Stimulated activated CD4-positive, alpha-beta T cell treated with anti-CD3 and anti-CD28 coated beads, TNF-alpha, amount 100 ng/mL, for 1 hour (primary cell): ENCODE measurements at places on chromosomes 5 and 9.

- no peak for DNase-seq
Measured at GRCh38 chr5:82150559-82150958, 127.6 kb downstream of the RPS23 start.

GRCh38 chr5:168401880-168402279 is 84.4 kb upstream of the RARS1 start:
- DNase-seq = no peak

DNA sequence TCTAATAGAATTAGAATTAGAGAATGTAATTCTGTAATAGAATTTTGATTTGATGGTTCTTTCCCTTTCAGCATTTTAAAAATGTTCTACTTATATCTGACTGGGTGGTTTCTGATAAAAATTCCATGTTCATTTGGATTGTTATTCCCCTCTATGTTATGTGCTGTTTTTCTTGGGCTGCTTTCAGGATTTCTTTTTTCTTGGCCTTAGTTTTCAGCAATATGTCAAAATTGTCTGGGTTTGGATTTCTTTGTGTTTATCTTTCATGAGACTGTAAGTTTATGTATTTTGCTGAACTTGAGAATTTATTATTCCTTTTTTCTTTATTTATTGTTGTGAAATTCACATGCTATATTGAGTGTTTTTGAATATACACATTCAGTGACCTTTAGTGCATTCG is 189.1 kb downstream of the RANBP17 start:
- no peak for DNase-seq

DNA sequence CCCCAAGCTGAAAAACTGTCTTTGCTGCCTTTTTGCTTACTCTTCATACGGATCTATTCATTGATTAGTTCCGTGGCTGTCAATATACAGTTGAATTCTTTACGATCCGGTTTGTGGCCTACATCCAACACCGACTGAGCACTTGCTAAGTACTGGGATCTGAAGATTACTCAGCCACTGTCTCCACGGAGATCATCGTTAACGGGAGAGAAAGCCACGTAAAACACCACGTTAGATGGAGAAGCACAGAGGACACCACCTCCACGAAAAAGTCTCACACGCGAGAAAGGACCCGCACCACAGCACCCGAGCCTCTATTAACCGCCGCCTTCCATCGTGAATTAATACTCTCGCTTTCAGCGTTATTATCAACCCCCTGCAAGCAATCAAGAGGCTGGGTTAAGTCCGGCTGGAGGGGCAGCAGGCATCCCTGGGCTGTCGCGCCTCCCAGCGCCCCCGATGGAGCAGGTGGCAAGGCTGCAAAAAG is 650 bp downstream of the ELP1 start:
- DNase-seq = peak; percentile 8

GRCh38 chr9:27117489-27118135 is 8.6 kb downstream of the TEK start:
- no peak for DNase-seq

- DNase-seq = no peak
Measured at GRCh38 chr9:99515093-99515492, 293.0 kb downstream of the SEC61B start.

DNA sequence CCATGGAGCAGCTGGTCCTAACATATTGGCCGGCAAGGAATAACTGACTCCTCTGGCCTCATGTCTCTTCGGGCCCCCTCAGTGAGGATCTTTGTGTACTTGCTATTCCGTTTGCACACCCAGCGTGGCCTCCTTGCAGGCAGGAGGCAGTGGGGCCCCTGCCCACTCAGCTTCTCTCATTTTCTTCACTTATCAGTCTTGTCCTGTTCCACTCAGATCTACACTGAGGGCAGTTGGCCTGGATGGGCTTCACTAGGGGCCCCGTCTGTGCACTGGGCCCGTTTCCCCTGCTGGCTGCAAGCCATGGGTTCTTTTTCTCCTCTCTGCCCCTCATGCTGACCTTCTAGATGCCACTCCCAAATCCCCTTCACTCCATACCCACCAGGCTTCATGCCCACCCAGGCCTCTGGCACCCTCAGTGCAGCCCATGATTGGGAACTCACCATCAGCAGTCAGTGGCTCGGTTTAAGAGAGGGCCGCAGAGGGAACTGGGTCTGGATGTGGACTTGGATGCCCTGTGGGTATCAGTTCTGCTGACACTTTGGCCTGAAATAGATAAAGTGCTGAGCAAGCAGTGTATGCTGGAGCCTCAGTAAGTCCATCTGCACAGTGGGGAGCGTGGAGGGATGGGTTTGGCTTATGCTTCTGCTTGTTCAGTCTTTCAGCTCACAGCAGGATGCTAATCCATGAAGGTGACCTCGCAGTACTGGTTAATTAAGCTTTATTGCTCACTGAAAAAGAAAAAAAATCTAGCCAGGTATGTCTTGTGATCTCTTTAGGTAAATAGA is 57.9 kb downstream of the ERBIN start:
- DNase-seq = no peak

- DNase-seq = no peak
Measured at GRCh38 chr5:143261748-143262392, 141.6 kb downstream of the NR3C1 start.

DNA sequence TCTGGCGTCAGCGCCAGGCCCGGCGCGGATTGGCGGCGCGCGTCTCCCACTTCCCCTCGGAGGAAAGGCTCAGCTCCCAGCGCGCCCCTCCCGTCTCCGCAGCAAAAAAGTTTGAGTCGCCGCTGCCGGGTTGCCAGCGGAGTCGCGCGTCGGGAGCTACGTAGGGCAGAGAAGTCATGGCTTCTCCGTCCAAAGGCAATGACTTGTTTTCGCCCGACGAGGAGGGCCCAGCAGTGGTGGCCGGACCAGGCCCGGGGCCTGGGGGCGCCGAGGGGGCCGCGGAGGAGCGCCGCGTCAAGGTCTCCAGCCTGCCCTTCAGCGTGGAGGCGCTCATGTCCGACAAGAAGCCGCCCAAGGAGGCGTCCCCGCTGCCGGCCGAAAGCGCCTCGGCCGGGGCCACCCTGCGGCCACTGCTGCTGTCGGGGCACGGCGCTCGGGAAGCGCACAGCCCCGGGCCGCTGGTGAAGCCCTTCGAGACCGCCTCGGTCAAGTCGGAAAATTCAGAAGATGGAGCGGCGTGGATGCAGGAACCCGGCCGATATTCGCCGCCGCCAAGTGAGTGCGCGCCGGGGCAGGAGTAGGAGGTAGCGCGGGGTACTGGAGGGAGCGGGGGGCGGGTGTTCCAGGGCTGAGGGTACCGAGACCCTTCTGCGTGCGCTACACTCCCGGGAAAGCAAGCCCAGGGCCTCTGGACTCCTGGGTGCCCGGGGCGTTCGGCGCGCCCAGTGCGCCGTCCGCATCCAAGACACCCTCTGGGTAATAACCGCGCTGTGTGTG is at the start of gene MSX2:
TSS of gene MSX2 (plus strand) at position 99 of the 777 bp plus-strand sequence. CDS start at position 177, 78 bp downstream.
- DNase-seq = no peak

- no peak for DNase-seq
Measured at GRCh38 chr5:68289498-68289897, 73.9 kb downstream of the PIK3R1 start.

DNA sequence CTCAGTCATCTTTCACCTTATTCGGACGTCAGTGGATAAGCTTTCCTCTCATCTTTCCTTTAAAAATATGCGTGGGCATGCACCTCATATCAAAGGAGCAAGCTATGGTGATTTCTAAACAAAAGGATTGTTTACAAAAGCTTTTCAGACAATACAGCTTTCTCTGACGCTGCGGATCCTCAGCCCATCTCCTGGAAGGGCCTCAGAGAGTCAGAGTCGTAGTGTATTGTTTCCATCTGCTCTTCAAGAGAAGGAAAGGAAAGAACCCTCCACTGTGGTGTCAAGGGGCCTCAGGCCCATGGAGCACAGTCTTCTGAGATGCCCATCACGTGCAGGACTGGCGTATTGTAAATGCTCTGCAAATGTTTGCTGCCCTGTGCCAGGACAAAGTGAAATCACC is 163.4 kb upstream of the MAP1B start:
- DNase-seq = no peak

- DNase-seq = no peak
Measured at GRCh38 chr9:77912895-77913693, 118.5 kb downstream of the GNAQ start.

- no peak for DNase-seq
Measured at GRCh38 chr5:143562935-143563334, 159.4 kb upstream of the NR3C1 start.

- no peak for DNase-seq
Measured at GRCh38 chr5:142630927-142631539, 54.9 kb downstream of the FGF1 start.

GRCh38 chr5:113265190-113265589 is 169.6 kb downstream of the TSSK1B start:
- DNase-seq = no peak

- no peak for DNase-seq
Measured at GRCh38 chr9:127278372-127278771, 13.8 kb downstream of the GARNL3 start.

DNA sequence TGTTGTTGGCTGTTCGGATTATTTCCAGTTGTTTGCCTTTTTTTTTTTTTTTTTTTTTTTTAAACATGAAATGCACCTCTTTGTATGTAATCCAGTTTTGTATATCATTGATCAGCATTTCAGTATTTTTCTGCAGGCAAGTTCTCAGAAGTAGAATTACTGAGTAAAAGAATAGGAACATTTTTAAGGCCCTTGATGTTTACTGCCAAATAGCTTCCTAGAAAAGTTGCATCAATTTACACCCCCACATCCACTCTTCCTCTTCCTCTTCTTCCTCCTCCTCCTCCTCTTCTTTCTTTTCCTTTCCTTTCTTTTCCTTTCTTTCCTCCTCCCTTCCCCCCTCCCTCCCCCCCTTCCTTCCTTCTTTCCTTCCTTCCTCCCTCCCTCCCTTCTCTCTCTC is 69.4 kb upstream of the ENTREP1 start:
- no peak for DNase-seq

- DNase-seq = no peak
Measured at GRCh38 chr5:72180925-72181324, 73.7 kb downstream of the MAP1B start.

GRCh38 chr9:113949571-113950078 is 73.5 kb downstream of the ZNF618 start:
- no peak for DNase-seq

- DNase-seq = no peak
Measured at GRCh38 chr5:138829341-138829740, 45.8 kb downstream of the LRRTM2 start.

- DNase-seq = no peak
Measured at GRCh38 chr9:126053913-126054312, 272.7 kb upstream of the MVB12B start.
